ENCODE measurements at places on chromosomes 1 and 21.
A peak's percentile ranks its signal among the peaks of the same experiment; 100 is the strongest.

- no peak for DNase-seq
Measured at GRCh38 chr1:80036690-80037432, 1030.3 kb upstream of the ADGRL4 start.

GRCh38 chr1:119714583-119714982 is 2.8 kb downstream of the PHGDH start:
- no peak for DNase-seq

DNA sequence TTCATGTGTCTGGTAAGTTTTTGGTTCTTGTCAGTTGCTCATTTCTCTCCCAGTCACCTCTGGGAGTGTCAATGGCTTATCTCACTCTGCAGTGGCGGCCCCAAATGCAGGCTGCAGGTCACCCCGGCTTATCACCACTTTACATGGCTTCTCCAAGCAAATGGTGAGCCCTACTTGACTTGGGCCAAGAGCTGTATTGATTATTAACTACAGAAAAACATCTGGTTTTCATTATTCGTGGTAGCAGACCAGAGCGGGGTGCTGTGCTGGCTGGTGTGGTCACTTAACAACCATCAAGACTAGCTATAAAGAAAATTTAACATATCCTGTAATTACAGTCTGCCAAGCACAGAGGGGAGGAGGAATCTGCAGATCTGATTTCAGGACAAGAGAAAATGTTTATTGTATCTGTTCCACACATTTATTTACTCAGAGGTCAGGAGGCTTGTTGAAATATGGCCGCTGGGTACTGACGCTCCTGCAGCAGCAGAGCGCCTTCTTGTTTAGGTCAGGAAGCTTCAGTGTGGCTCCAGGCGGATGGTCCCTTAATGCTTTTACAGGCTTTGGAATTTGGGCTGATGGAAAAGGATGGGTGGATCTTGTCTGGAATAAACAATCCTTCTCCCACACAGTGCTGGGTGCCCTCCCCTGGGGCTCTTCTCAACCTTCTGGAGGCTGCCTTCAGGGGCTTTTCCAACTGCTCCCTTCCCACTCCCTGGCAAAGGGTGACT is 87.8 kb downstream of the HLX start:
- DNase-seq, result no peak

- DNase-seq, result no peak
Measured at GRCh38 chr1:226892524-226892875, 22.1 kb downstream of the PSEN2 start.

- peak; percentile 40 for DNase-seq
Measured at GRCh38 chr1:161044908-161045735, 655 bp downstream of the USF1 start.

Measured in effector CD8-positive, alpha-beta T cell (primary cell).